ENCODE measurements at places on chromosomes 13 and 19. TPM values are rescaled to one million over a fixed set of nuclear protein-coding genes. Genes with fewer than 3 reads are reported as not detected.

DNA sequence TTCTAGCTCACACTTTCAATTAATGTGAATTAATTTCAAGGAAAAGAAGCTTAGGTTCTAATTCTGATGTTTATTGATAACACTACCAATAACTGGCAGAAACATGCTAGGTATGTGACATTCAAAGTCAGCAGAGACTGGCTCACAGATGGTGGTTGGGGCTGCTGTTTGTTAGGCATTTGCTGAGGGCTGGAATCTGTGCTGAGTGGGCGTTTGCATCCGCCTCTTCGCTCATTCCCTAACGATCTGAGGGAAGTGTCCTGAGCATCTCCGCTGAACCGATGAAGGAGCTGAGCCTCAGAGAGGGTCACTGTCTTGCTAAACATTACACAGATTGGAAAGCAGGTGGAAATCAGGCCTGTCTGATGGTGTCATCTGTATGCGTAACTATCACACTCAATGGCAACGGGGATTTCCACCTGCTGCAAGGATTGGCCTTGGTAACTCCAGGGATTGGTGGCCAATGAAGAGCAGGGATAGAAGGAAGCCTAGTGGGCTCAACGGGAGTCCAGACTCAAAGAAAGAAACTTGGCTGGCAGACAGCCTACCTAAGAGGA, 338.9 kb downstream of the TEX29 start:
- H3K36me3 ChIP-seq: no peaks in the 10 kb centered on the region
- H3K27me3 ChIP-seq: peaks cover 46% of the 10 kb centered on the region
- H3K4me3 ChIP-seq: no peak overlapping the region

DNA sequence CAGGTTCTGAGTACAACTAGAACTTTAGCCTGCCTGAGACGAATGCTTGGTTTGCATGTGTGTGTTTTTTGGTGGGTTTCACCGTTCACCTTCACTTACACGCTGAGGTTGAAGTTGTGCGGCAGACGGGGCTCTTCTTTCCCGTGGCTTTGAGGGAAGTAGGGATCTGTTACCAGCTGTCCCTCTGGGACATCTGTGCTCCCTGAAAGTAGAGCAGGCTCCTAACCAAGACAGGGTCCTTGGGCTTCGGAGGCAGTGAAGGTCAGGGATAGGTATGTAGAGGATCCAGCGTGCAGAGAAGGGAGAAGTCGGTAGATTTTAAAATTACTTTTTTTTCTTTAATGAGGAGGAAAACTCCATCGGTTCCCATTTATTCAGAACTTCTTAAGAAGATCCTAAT, 48.7 kb downstream of the ZNF536 start:
- no peak overlapping the region for H3K27ac ChIP-seq
- H3K36me3 ChIP-seq: no peaks in the 10 kb centered on the region
- H3K27me3 ChIP-seq: no peaks in the 10 kb centered on the region
- H3K4me1 ChIP-seq: no peaks in the 10 kb centered on the region
- no peak for DNase-seq

DNA sequence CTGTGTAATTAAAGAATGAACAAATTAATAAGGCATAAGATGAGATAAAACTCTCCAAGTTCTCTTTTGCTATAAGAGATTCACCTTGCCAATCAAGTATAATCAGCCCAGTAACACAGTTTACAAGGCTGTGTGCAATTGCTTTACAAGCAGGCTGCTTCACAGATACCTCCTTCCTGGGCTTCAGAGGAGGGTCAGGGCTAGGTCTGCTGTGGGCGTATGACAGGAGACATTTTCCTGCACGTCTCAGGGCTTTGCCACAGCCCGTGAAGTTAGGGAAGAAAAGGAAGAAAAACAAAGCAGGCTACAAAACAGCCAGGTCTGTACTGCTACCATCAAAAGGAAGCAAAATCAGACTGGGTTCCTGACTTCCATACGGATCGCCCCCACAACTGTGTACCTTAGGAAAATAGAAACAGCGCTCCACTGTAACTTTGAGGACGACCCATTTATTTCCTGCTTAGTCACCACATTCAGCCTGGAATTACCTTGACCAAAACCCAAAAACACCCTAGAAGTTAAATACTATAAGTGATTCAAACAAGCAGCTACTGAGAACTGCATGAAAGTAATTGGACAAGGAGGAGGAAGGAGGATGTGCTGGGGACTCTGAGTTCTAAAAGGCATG, 12.4 kb downstream of the EFNB2 start:
- H3K4me1 ChIP-seq: peaks cover 63% of the 10 kb centered on the region
- H3K27me3 ChIP-seq: no peaks in the 10 kb centered on the region
- no peak overlapping the region for H3K4me3 ChIP-seq
- peak overlapping the region; percentile 50 for H3K27ac ChIP-seq
- no peak for DNase-seq

DNA sequence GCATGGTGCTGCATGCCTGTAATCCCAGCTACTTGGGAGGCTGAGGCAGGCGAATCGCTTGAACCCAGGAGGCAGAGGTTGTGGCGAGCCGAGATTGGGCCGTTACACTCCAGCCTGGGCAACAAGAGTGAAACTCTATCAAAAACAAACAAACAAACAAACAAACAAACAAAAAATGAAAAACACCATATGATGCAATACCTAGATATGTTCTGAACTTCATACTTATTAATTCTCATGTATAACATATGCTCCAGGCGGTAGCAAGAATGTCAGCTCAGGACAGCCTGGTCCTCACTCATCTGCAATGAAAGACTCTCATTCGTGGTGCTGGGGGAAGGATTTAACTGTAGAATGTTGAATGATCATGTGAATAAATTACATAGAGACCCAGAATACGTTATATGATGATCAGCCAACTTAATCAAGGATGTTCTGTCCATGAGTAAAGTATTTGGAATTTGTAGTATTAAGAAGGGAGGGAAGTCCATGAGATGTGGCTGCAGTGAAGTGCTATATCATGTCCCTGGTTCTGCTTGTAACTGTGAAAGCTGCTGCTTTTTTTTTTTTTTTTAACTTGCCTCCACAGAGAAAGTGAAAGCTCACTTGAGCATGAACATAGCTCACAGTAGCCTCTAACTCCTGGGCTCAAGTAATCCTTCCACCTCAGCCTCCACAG, 206.8 kb downstream of the UQCRFS1 start:
- no peaks in the 10 kb centered on the region for H3K36me3 ChIP-seq
- no peaks in the 10 kb centered on the region for H3K27me3 ChIP-seq
- no peaks in the 10 kb centered on the region for H3K4me1 ChIP-seq
- H3K4me3 ChIP-seq: no peak overlapping the region
- no peak overlapping the region for H3K27ac ChIP-seq

GRCh38 chr13:44030615-44031014, 150.9 kb downstream of the LACC1 start:
- no peaks in the 10 kb centered on the region for H3K4me1 ChIP-seq
- DNase-seq: no peak
- H3K4me3 ChIP-seq: no peak overlapping the region
- no peaks in the 10 kb centered on the region for H3K36me3 ChIP-seq
- no peak overlapping the region for H3K27ac ChIP-seq

Gene ZNF491
- polyA plus RNA-seq: 0.95 TPM

Gene SIGLEC12
- polyA plus RNA-seq: 0.11 TPM

Gene SSBP4
- polyA plus RNA-seq: 169 TPM
